ENCODE measurements at places on chromosomes 5 and 9. TPM values are rescaled to one million over a fixed set of nuclear protein-coding genes. Genes with fewer than 3 reads are reported as not detected.

Gene RNF208
- total RNA-seq = 2.7 TPM

Gene C9
- total RNA-seq = not detected

Gene SAXO1
- total RNA-seq = not detected

Gene TMEM215
- not detected for total RNA-seq

Gene BNC2
- 0.18 TPM for total RNA-seq

Gene IZUMO3
- total RNA-seq = not detected

GRCh38 chr9:126108240-126108639 is 218.4 kb upstream of the MVB12B start:
- H3K27ac ChIP-seq = no peak overlapping the region
- DNase-seq = peak; percentile 17
- no peak overlapping the region for H3K4me3 ChIP-seq
- H3K27me3 ChIP-seq = no peaks in the 10 kb centered on the region
- H3K4me1 ChIP-seq = no peaks in the 10 kb centered on the region
- no peaks in the 10 kb centered on the region for H3K36me3 ChIP-seq

- no peaks in the 10 kb centered on the region for H3K27me3 ChIP-seq
- H3K4me3 ChIP-seq = no peak overlapping the region
- no peaks in the 10 kb centered on the region for H3K36me3 ChIP-seq
Measured at GRCh38 chr9:91845879-91846278, 104.1 kb downstream of the ROR2 start.

DNA sequence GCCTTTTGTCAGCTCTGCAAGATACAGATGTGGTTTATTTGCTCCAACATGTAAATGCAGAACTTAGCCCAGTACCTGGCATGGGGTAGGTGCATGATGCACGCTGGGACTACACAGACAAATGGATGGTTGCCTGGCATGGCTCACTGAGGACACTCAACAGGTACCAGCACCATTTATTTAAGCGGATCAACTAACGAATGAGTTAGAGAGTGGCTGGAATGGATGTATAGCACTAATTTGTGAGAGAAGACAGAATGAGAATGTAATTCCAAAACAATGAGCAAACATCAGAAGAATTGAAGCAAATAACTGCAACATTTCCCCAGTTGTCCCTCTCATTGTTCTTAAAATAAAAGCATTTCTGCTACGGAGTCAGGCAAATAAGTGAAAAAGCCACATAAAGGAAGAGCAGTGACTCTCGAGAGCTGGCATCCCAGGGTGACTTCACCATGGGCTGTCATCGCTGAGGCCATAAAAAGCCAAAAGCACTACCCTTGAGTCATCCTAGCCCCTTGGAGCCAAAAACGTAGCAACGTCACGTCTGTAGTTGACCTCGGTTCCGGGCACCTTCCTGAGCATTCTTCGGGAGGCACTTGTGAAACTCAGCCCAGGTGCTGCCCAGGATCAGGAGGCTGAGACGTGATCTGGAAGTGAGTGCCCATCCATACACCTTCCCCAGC is 290.3 kb downstream of the NSG2 start:
- DNase-seq = no peak
- no peaks in the 10 kb centered on the region for H3K36me3 ChIP-seq
- no peak overlapping the region for H3K27ac ChIP-seq
- no peaks in the 10 kb centered on the region for H3K4me1 ChIP-seq

- no peak overlapping the region for H3K27ac ChIP-seq
- no peaks in the 10 kb centered on the region for H3K36me3 ChIP-seq
- no peak overlapping the region for H3K4me3 ChIP-seq
- H3K4me1 ChIP-seq = no peaks in the 10 kb centered on the region
- DNase-seq = no peak
Measured at GRCh38 chr9:21766096-21766495, 36.3 kb upstream of the MTAP start.

DNA sequence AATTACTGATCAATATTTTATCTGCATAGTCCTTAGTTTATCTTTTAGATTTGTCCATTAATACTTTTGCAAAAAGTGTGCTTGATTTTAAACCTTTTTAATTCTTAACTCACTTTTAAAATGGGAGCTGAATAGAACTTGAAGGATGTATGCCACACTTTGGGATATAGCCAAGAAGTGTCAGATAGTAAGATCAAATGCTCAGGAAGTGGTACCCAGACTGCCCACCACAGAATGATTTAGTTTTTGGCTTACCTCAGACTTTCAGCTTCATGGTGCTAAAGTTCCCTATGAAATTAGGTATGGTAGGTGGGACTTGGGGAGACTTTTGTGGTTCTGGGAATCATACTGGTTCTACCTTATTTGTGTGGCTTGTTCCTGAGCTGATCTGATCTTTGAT is 14.7 kb downstream of the FOCAD start:
- no peak for DNase-seq
- no peaks in the 10 kb centered on the region for H3K27me3 ChIP-seq

- no peak overlapping the region for H3K27ac ChIP-seq
- H3K36me3 ChIP-seq = no peaks in the 10 kb centered on the region
- no peaks in the 10 kb centered on the region for H3K4me1 ChIP-seq
- no peak for DNase-seq
Measured at GRCh38 chr5:147565524-147565923, 55.7 kb upstream of the DPYSL3 start.

DNA sequence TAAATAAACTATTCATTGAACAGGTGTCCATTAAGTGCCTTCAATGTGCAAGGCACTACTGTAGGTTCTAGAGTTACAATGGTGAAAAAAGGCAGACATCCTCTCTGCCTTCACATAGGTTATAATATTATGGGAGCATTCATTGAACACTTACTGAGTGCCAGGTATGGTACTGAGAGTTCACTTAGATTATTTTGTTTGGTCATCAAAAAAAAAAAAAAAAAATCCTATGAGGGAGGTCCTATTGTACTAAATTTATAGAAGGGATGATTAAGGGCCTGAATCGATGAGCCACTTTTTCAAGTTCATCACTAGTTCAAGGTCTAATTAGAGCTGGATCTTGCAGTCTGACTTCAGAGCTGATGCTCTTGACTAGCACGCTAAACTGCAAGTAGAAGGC is 22.8 kb upstream of the PANK3 start:
- H3K36me3 ChIP-seq = no peaks in the 10 kb centered on the region
- no peaks in the 10 kb centered on the region for H3K4me1 ChIP-seq
- no peak for DNase-seq
- no peaks in the 10 kb centered on the region for H3K27me3 ChIP-seq
- no peak overlapping the region for H3K27ac ChIP-seq

- H3K27me3 ChIP-seq = no peaks in the 10 kb centered on the region
- no peaks in the 10 kb centered on the region for H3K4me1 ChIP-seq
- H3K27ac ChIP-seq = no peak overlapping the region
- H3K36me3 ChIP-seq = no peaks in the 10 kb centered on the region
- no peak overlapping the region for H3K4me3 ChIP-seq
Measured at GRCh38 chr5:20654746-20655145, 666.7 kb upstream of the CDH18 start.

- no peak overlapping the region for H3K4me3 ChIP-seq
- H3K27ac ChIP-seq = no peak overlapping the region
- no peak for DNase-seq
- H3K36me3 ChIP-seq = no peaks in the 10 kb centered on the region
Measured at GRCh38 chr5:31090467-31090866, 103.0 kb upstream of the CDH6 start.

DNA sequence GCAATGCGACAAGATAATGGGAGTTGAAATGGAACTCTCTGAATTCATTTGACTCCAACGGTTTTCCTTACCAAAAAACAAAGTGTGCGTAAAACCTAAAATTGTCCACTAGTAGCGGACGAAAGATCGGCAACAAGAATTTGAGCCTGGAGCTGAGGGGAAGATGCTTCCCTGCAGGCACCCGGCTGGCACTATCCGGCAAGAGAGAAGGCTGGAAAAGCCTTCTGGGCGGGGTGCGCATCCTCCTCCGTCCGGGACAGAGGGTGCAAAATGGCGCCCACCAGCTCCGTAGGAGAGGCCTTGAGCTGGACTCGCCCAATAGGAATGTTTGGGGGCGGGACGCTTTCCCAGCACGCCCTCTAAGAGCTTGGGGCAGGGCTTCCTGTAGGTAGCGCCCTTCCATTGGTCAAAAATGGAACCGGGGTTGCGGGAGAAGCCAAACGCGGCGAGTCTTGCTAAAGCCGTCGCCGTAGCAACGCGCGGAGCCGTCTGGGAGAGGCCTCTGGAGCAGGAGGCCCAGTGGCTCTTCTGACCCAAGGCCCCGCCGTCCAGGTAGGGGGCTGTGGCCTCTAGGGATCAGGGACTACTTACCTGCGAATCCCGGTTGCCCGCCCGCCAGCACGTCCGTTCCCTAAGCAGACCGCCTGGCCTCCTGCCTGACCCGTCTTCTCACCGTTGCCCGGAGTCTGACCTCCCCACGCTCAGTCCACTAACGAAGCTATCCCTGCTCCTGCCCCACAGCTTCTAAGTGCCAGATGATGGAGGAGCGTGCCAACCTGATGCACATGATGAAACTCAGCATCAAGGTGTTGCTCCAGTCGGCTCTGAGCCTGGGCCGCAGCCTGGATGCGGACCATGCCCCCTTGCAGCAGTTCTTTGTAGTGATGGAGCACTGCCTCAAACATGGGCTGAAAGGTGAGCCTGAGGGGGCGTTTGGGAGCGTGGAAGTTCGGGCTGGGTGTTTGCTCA is 9.2 kb downstream of the RUFY1 start:
- H3K27ac ChIP-seq = peak overlapping the region; percentile 58
- H3K4me3 ChIP-seq = peak overlapping the region; percentile 95
- peaks cover 13% of the 10 kb centered on the region for H3K4me1 ChIP-seq
- DNase-seq = peak; percentile 91

GRCh38 chr5:39759701-39760100 is 334.9 kb upstream of the DAB2 start:
- H3K27ac ChIP-seq = no peak overlapping the region
- no peaks in the 10 kb centered on the region for H3K36me3 ChIP-seq
- no peaks in the 10 kb centered on the region for H3K27me3 ChIP-seq
- no peaks in the 10 kb centered on the region for H3K4me1 ChIP-seq
- no peak overlapping the region for H3K4me3 ChIP-seq

DNA sequence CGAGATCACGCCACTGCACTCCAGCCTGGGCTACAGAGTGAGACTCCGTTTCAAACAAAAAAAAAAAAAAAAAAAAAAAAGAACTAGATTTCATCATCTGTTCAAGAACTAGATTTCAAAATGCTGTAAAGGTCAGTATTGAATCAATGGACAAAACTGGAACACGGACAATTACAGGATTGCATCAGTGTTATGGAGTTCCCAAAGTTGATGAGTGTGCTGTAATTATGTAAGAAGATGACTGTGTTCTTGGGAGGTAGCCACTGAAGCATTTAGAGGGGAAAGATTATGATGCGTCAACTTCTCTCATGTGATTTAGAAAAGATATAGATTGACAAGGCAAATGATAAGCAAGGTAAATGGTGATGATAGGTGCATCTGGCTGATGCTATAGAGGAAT is 6.5 kb downstream of the FAM240B start:
- no peaks in the 10 kb centered on the region for H3K27me3 ChIP-seq
- no peak overlapping the region for H3K4me3 ChIP-seq
- no peaks in the 10 kb centered on the region for H3K4me1 ChIP-seq
- H3K27ac ChIP-seq = no peak overlapping the region
- DNase-seq = no peak
